AML-193 (cell line): ENCODE measurements at places on chromosomes 5 and 9.

DNA sequence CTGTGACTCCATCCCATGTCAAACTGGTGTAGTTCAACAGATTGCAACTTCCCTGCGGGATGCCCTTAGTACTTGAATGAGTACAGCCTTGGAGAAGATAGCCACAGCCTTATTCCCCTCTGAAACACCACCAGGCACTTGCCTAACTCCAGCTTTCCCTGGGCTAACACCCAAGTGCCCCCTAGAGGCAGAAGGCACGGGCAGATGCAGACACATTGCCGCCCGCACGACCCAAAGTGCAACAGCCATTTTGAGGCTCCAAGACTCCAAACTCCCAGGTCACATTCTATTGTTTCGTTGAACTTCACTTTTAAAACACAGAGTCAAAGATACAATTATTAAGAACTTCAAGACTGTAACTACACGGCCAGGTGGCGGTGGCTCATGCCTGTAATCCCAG lies 163.6 kb upstream of the CDH6 start:
- no peak for DNase-seq

DNA sequence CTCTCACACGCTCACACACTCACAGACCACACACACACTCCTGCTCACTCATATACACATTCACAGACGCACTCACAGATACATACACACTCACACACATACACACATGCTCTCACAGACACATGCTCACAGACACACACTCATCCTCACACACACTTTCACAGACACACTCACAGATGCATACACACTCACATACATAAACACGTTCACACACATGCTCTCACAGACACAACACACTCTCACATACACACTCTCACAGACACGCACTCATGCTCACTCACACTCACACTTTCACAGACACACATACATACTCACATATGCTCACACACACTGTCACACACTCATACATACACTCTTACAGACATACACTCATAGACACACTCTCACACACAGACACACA lies 82.2 kb downstream of the IRX2 start:
- DNase-seq = no peak

GRCh38 chr5:26329562-26330189 lies 708.7 kb downstream of the CDH9 start:
- DNase-seq = no peak

- DNase-seq = no peak
Observed at GRCh38 chr5:98163796-98164493, 609.5 kb upstream of the RGMB start.

DNA sequence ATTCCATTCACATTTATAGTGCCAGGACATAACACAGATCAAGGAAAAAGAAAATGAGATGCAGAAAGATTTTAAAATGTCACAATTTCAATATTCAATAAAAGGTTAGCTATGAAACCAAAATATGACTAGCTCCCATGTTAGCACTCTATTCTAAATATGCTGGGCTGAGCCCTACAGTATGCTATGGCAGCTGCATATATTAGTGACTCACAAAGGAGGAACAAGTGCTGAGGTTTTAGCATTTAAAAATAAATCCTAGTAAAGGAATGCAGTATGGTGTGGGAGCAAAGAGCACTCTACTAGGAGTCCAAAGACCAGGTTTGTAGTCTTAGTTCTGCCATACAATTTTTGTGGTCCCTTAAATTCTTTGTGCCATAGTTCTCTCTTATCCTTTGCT lies 118.4 kb downstream of the OXCT1 start:
- DNase-seq = no peak

GRCh38 chr5:95398989-95399388 lies 7.8 kb downstream of the FAM81B start:
- no peak for DNase-seq
